ENCODE measurements at places on chromosomes 11 and 22.

GRCh38 chr11:24496386-24496735, 492 bp upstream of the LUZP2 start:
- DNase-seq = no peak

GRCh38 chr11:75096456-75097172, at the start of gene OR2AT4:
TSS of gene OR2AT4 (minus strand) at chr11:75096876.
- DNase-seq = peak; percentile 90

GRCh38 chr22:39174498-39175352, 22.2 kb upstream of the CBX7 start:
- no peak for DNase-seq

- DNase-seq = no peak
Observed at GRCh38 chr11:123357990-123358827, 71.9 kb upstream of the GRAMD1B start.

DNA sequence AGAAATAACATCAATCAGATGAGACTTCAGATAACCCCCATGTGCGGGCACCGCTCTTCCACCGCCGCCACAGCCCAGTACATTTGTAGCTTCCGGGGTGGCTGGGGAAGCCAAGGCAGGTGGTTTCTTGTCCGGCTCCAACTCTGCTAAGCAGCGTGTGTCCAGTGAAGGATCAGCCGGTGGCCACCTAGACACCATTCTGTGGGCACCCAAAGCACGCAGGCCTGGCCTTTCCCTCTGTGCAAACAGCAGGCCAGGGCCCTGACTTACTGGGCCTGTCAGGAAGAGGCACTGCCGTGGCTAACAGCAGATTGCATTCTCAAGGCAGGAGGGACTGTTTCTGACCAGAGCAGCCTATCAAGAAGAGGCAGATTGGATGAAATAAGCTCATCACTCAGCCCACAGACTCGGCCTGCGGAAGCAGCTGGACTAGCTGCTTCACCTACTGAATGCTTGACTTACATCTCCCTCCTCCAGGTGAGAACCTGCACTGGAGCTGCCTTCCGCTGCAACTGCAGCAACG, 74.8 kb downstream of the ETS1 start:
- DNase-seq = no peak

DNA sequence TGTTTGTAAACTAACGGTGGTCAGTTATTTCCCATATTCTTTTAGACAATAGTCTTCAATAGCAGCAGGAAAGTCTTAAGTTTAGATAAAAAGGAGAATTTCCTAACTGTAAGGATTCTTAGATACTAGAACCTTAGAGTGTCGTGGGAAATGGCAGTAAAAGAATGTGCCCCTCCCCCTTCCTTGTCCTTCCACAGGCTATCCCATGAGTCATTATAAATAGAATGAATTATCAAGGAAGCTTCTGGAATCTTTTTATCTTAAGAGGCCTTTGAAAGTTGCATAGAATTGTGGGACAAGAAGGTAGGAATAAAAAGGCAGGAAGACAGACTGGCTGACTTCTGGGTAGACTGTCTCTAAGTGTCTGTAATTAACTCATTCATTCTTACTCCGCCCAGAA, 165.2 kb upstream of the TBCEL start:
- no peak for DNase-seq

GRCh38 chr11:84256618-84257017, 970.5 kb upstream of the CCDC90B start:
- no peak for DNase-seq

- DNase-seq = no peak
Observed at GRCh38 chr22:30777587-30777986, 82.9 kb downstream of the OSBP2 start.

DNA sequence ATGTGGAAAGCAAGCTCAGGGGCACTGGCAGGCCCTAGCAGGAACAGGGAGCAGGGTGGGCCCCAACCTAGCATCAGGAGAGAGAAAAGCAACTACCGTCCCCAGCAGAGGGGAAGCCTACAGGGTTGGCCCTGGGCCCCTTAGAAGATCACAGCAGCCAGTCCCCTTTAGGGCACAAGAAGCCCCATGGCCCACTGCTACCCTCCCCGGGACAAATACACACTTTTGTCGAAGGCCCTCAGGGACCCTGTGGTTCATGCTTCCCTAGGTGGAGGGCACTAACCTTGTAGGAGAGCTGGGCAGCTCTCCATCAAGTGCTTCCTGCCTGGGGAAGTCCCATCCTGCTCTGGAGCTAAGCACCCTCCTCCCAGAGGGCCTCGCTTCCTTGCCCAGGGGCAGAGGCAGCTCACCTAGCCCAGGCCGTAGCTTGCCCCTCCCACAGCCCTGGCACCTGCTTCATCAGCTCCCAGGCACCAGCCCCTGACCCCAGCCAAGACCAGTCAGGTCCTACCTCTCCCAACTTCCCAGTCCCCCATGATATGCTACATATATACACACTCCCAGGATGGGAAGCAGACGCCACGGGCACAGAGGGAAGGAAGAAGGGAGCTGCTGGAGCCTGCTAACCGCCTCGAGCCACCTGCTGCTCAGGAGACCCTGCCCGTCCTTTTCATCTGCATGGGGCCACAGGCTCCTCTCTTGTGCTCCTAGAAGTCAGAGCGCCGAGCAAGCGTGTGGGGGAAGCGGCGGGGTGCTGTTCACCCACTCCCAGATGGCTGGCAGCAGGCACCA, 20.1 kb downstream of the SUN2 start:
- DNase-seq = no peak

DNA sequence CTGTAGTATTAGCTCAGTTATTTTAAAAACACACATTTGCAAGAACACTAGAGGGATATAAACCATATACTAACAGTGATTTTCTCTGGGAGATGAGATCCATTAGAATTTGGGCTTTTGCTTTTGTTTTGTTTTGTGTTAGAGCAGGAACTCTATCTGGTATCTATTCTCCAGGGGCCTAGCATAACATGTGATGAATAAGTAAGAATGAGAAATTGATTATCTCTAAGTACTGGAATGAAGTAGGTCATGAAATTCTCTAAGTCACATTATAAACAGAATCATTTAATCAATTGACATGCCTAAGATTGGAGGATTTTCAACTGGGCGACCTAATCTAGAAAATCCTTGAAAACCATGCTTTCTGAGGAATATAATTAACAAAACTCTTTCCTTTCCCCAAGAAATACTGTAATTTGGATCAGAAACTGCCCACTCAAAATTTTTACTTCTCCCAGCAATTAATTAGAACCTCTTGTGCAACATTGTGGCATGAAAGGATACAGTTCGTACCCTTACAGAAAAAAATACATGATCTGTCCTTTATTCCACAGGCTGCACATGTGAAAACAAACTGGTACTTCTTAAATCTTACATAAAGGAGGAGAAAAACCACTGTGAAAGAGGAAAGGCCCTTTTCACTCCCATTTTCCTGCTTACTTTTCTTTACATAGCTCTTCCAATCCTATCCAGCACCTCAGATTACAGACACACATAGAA, 93.5 kb downstream of the MRTFA start:
- DNase-seq = no peak

- DNase-seq = peak; percentile 25
Observed at GRCh38 chr11:48054994-48055291, 74.6 kb downstream of the PTPRJ start.

- no peak for DNase-seq
Observed at GRCh38 chr22:46076651-46077339, 73.5 kb upstream of the PPARA start.

DNA sequence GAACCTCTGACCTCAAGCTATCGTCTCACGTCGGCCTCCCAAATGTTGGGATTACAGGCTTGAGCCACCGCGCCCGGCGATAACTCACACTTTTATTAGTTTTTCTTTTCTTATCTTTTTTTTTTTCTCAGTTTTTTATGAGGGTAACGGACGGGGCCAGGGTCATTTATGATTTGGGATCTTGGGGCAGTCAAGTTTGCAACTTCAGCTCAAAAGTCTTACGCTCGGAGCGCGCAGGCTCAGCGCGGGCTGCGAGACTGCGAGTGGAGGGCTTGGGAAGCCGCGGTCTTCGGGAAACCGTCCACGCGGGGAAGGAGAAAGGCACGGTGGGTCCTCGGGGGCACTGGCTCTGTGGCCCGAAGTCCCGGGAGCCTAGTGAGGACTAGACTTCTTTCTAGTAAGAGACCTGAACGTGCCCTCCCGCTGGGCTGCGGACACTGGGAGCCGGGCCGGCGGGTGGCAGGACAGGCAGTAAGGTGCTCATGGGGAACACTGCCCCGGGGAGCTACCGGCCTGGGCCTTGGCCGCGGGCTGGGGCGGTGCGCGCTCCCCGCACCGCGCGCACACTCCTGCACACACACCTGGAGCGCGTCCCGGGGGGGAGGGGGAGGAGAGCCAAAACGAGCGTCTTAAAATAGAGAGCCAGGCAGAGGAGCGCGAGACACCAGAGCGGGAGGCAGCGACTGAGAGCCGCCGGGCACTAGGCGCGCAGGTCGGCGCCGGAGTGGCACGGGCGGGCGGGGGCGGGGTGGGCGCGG, 476 bp upstream of the BARX2 start:
- no peak for DNase-seq

GRCh38 chr11:61049063-61049377, 53.3 kb upstream of the CD5 start:
- no peak for DNase-seq

DNA sequence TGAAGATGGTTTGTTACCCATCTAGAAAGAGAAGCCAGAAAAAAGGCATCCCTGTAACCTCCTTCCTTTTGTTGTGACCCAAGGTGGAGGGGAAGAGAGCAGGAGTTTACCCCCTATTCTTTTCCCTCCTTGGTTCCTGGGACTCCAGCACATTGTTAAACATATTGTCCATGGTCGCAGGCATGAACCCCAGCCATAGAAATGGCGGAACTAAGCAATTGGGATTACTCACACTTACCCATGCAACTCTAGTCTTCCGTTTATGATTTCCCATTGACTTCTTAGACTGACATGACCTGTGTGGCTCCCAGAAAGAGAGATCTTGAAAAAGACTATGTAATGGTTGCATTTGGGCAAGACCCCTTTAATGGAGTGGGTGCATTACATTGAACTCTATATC, 45.4 kb downstream of the OR4C46 start:
- DNase-seq = no peak

- no peak for DNase-seq
Observed at GRCh38 chr22:23001463-23001862, 68.9 kb upstream of the GNAZ start.

- no peak for DNase-seq
Observed at GRCh38 chr22:36343070-36343719, 44.6 kb downstream of the MYH9 start.

- DNase-seq = no peak
Observed at GRCh38 chr22:18113680-18114394, 3.2 kb downstream of the TUBA8 start.

- no peak for DNase-seq
Observed at GRCh38 chr11:115280775-115281174, 223.4 kb downstream of the CADM1 start.

- peak; percentile 30 for DNase-seq
Observed at GRCh38 chr11:86632499-86633269, 39.7 kb downstream of the ME3 start.

- no peak for DNase-seq
Observed at GRCh38 chr22:50483977-50484853, 2.4 kb upstream of the MIOX start.

GRCh38 chr11:128530118-128531074, 57.0 kb downstream of the ETS1 start:
- DNase-seq = no peak

- no peak for DNase-seq
Observed at GRCh38 chr11:58927393-58928106, 11.7 kb upstream of the GLYATL1 start.

DNA sequence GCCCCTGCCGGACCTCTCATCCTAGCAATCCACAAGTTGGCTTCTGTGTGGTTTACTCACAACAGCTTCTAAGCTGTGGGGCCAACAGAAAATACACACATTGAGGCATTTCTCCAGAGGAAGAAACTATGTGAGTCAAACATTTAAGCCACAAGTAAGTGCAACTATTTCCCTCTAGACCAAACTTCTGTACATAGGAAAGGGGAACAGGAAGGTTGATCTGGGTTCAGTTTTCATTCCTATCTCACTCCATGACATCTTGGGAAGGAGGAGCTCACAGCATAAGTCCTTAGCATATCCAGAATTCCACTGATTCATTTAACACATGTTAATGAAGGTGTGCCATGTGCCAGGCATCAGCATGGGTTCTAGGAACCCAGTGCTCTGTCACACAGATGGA, 72.8 kb upstream of the PICALM start:
- no peak for DNase-seq

- no peak for DNase-seq
Observed at GRCh38 chr11:67538823-67539505, 15.7 kb upstream of the CABP2 start.

GRCh38 chr11:41003339-41004282, 455.8 kb downstream of the LRRC4C start:
- no peak for DNase-seq

GRCh38 chr11:10247011-10247410, 47.0 kb downstream of the SBF2 start:
- no peak for DNase-seq

GRCh38 chr11:1650034-1650917, 20.7 kb downstream of the KRTAP5-5 start:
- DNase-seq = no peak

DNA sequence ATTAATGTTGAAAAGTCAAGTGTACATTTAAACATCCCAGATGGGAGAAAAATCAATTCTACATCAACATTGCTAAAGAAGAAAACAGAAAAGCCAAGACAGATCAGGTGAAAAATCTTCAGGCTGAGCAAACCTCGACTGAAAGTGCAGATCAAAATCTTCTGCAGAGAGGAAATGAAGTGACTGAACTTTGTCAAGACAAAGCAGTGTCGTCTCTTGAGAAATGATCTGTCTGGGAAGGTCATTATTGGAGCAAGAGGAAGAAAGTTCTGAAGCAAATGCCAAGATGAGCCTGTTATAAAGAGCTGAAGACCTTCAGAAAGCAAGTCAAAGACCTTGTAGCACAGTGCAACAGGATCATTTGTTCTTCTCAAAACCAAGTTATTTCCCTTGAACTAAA, 5.8 kb upstream of the PLEKHB1 start:
- no peak for DNase-seq

- DNase-seq = no peak
Observed at GRCh38 chr11:128943428-128943976, 831 bp upstream of the TP53AIP1 start.

GRCh38 chr11:95365348-95365747, 134.3 kb upstream of the SESN3 start:
- no peak for DNase-seq

All from erythroblast (primary cell).